ENCODE measurements at places on chromosomes 5 and 9.

- DNase-seq = no peak
These were observed 1.1 kb upstream of the CXXC5 start for GRCh38 chr5:139646912-139647505.

DNA sequence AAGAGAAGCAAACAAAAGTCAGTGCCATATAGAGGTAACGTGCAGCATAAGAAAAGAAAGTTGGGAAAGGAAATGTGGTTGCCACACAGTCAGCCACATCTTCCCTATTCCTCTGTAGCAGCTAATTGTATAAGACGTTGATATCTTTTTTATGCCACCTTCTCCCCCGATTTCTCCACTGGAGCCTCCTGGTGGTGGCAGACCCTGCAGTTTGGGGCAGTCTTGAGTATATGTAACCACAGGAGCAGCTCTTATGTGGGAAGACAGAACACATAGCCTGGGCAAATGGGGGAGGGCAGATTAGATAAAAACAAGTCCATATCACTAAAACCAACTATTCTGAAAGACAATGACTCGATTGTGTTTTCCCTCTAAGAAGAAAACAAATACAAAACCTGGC, 99.7 kb downstream of the PLCXD3 start:
- DNase-seq = no peak

DNA sequence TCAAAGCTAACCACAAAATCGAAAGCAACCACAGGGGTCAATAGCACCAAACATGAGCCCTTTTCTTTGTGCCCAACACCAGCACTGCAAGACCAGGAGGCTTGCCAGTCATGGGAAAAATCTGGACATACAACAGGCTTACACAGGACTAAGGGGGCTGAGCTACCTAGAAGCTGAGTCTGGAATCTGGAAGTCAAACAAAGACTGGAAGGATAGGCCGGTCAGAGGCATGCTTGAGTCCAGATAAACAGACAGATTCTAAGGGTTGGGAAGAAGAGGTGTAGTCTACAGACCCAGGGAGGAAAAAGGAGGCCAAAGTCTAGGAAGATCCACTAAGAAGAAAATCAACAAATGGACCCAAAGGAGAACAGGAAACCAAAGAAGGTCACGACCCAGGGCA, 73.3 kb downstream of the MYO10 start:
- no peak for DNase-seq

DNA sequence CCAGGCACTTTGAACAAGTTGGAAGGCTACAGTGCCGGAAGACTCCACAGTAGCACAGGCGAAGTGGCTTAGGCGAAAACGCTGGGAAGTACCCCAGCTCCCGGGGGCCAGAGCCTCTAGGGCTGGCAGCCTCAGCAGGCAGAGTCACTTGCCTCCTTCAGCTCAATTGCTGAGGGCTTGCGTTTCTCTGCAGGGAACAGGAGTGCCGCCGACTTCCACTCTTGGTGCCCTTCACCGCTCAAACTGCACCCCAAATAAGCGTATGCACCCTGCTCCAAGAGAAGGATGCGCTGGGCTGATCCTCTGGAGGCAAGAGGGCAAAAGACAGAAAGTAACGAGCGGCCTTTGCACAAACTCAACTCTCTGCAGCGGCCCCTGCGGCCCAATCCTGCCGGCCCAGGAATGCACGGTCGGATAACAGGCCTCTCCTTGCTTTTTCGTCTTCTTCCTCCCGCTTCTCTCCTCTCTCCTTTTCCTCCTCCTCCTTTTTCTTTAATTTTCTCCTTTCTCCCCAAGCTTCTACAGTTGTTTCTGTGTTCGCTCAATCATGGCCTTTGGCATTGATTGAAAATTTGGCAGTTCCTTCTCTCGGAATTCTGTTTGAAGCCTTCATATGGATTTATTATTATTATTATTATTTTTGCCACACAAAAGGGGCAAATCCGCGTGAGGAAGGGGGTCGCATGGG, 1.1 kb upstream of the S1PR3 start:
- DNase-seq = no peak

- no peak for DNase-seq
These were observed 139.2 kb upstream of the LHFPL2 start for GRCh38 chr5:78787783-78788182.

DNA sequence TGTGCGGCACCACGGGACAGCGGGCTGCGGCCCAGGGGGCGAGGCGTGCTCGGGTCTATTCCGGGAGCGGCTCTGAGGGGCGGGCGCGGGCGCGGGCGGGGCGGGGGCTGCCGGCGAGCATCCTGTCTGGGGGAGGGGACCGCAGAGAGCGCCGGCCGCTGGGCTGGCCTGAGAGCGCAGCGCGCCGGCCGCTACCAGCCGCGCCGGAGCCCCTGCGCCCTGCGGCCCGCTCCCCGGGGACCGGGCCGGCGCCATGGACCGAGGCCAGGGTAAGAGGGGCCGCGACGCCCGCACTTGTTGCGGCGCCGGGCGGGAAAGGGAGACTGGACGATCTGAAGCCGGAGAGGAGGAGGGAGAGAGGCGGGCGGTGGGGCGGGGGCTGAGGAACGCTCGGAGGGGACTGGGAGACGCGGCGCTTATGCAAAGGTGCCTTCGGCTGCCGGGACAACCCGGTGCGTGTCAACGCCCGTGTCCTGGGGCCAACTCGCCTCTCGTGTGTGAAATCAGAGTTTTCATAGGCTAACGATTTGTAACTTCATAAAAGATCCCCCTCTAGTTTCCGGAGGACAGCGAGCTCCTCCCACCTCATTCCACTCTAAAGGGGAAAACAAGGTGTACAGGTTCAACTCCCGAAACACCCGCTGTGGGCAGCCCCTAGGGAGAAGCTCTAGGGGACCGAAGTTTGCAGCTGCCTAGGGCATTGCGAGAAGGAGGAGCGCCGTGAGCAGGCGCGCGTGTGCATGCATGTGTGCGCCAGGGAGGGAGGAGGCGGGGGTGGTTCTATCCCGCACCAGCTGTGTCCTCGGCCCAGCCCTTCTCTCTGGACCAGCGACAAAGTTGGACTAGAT, at the start of gene AFAP1L1:
TSS of gene AFAP1L1 (plus strand) at position 144 of the 848 bp plus-strand sequence. CDS start at position 254, 110 bp downstream.
- no peak for DNase-seq

DNA sequence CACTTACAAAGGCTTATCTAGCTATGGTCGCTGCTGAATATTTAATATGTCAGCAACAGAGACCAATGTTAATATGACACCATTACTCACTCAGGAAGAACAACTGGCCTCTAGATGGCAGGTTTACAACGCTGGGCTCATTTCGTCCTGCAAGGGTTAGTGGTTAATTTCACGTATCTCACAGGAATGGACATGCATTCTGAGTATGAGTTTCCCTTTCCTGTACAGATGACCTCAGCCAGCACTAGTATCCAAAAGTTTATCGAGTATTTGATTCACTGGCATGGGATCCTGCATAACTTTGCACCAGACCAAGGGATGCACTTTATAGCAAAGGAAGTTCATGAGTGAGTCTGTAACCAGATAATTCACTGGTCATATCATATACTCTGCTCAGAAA, 8.7 kb upstream of the TRPC7 start:
- no peak for DNase-seq

DNA sequence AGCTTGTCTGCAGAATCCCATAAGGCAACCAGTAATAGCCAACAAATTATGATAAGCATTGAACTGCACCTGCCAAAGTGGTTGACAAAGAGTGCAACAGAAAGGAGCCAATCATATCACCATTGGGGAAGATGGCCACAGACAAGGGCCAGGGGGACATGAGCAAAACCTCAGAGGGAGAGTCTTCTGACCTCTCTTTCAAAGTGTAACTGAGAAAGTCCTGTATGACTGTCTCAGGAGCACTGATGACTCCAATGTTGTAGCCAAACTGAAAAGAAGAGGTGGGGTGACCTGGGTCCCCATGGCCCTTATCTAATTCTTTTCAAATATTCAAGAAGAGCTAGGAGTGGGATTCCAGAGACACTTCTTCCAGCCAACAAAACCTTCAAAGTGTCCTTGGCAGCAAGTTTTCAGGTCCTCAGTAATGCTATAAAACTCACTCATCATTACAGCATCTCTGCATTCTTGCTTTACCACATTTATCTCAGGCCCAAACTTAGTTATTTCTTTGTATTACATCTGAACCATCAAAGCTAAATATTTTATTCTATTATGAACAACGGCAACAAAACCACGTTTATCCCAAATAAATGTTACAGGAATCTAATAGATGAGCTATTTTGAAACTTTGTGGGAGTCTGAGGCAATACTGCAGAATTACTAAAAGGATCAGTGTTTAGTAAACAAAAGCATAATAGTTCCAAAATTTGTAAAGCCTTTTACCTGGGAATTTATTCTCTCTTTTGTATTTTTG, 24.4 kb downstream of the FBLL1 start:
- DNase-seq = no peak

GRCh38 chr5:132177691-132178149, 49.9 kb downstream of the P4HA2 start:
- no peak for DNase-seq

DNA sequence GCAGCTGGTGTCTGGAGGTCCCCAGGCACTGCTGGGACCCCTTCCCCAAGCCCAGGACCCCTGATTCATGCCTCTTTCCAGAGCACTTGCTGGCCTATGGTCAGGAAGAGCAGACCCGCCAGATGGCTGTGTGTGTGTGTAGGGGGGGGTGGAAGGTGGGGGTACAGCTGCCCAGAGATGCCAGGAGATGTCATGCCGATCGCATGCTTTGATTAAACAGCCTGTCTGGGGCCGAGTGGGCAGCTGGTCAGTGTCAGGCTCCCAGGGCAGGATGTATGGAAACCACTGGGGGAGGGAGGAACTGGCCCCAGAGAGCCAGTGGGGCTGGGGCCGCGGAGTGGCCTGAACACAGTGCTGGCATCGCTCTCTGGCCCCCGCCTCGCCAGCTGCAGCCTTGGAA, 23.7 kb downstream of the RXRA start:
- DNase-seq = no peak

- DNase-seq = no peak
These were observed 17.7 kb downstream of the JAK2 start for GRCh38 chr9:5002811-5003210.

DNA sequence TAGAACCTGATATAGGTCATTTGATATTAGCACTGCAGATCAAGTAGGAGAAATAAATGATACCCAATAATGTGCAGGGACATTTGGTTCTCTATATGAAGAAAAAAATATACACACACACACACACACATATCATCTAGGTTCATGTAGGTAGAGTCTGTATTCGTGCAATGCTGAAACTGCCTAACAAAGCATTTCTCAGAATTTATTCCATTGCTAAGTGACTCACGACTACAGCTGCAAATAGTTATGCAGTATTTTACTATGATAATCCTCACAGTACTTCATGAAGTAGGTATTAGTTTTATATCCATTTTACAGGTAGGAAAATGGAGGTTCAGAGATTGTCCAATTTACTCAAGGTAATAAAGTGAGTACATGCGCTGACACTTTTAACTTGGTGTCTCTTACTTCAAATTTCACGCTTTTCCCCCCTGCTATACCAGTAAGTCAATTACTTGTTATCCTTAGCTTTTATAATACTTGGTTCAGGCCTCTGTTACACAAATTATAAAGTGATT, 2.4 kb downstream of the GIN1 start:
- no peak for DNase-seq

DNA sequence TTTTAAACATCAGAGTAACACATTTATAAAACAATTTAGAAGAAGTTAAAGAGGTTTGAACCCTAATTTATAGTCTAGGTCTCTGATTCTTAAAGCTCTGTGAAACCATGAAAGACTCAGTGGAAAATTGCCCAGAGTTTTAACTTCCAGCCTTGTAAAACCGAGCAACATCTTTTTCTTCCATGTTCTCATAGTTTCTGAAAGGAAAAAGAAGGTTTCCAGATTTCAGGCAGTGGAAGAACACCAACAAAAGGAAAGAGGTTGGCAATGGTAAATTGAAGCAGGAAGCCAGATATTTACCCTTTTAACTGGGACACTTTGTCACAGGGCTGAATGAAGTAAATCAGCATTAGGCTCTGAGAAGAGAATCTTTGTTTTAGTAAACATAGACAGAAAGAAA, 1999.3 kb downstream of the MAT2B start:
- DNase-seq = no peak

- DNase-seq = no peak
These were observed 308.1 kb upstream of the TLE4 start for GRCh38 chr9:79263628-79264027.

GRCh38 chr9:109474944-109475343, 23.2 kb downstream of the PTPN3 start:
- no peak for DNase-seq

DNA sequence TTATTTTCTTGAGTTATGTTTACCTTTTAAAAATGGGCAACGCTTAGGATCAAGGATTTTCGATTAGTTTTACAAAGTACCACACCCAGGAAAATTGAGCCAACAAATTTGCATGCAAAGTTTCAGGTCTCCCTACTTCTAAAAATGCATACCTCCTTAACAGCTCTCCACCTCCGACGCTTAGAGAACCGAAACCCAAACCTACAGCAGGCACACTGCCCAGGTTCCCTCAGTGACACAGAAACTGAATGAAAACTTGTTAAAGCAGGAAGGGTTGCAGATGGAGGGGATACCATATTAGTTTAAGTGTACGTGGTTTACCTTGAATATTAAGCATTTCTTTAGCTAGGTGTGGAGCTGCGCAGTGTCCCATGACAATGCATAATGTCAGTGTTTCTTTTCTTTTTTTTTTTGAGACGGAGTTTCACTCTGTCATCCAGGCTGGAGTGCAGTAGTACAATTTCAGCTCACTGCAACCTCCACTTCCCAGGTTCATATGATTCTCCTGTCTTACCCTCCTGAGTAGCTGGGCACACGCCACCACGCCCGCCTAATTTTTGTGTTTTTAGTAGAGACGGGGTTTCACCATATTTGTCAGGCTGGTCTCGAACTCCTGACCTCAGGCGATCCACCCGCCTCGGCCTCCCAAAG, 1.6 kb upstream of the SUB1 start:
- DNase-seq = no peak

DNA sequence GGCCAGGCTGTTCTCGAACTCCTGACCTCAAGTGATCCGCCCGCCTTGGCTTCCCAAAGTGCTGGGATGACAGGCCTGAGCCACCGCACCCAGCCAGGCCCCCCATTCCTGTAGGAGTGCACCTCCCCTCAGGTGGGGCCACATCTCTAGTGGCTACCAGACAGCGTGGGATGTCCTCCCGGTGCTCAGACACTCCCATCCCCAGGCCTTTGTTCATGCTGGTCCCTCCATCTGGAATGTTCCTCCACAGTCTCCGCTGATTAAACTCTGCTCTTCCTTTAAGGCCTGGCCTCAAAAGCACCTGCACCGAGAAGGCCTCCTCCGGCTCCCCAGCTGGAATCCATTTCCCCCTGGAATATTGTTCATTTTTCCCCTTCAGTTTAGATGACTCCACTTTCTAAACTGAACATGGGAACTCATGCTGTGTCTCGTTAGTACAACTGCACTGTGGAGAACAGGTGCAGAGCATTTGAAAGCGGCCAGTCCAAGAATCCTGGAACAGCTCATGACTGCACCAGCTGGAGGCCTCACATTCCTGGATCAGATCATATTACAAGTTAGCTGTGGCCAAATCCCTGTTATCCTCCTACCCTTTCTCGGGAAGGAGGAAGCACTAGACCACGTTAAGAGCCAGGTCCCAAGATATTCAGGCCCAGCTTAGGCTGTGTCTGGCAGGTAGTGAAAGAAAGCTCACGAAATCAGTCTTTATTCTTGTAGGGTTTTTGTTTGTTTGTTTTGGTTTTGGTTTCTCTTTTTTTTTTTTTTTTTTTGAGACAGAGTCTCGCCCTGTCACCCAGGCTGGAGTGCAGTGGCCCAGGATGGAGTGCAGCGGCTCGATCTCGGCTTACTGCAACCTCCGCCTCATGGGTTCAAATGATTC, 10.8 kb upstream of the PRRC2B start:
- peak; percentile 80 for DNase-seq

- DNase-seq = no peak
These were observed 180.1 kb upstream of the ELL2 start for GRCh38 chr5:96141749-96142148.

- no peak for DNase-seq
These were observed 36.4 kb downstream of the POU5F2 start for GRCh38 chr5:93704996-93705395.

- no peak for DNase-seq
These were observed 110.1 kb downstream of the ERCC6L2 start for GRCh38 chr9:95985440-95986055.
